ENCODE measurements at places on chromosomes 11 and 22.

DNA sequence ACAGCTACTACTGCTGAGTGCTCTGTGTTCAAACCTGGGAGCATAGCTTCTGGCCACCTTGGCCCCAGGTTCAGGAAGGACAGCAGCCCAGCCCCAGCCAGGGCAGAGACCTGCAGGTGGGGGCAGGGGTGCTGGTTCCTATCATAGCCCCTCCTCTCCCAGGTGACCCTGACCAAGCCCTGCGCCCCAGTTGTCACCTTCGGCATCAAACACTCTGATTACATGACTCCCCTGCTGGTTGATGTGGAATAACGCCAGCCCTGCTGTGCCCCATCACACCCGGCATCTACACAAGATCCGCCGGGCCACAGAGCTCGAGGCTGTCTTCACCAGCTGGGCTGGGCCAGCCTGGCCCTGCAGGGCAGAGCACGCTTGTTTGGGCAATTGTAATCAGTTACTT, 6.9 kb downstream of the SCGB1C1 start:
- no peak for DNase-seq

- DNase-seq: no peak
These were observed 65.0 kb downstream of the SEZ6L start for GRCh38 chr22:26234296-26234695.

GRCh38 chr11:59759900-59760299, 4.7 kb downstream of the STX3 start:
- no peak for DNase-seq

GRCh38 chr11:11510939-11511338, 110.9 kb downstream of the GALNT18 start:
- DNase-seq: peak; percentile 30

GRCh38 chr11:19087658-19088057, 27.1 kb upstream of the MRGPRX2 start:
- DNase-seq: no peak

DNA sequence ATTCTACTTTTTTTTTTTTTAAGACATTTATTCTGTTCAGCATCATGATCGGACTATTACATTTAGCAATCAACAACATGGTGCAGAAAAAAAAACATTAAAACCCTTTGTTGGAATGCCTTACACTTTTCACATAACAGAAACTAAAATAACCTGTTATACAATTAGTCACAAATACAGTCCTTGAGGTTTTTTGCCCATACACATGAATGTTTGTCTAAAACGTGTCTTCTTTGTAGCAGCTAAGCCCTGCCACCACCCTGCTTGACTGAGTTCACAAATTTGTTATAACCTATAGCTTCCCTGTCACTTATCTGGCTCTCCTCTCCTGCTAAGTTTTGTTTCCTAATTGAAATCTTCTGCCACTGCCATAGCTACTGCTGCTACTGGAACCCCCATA, 75.4 kb upstream of the ARHGAP20 start:
- no peak for DNase-seq

GRCh38 chr22:30514252-30514651, 8.8 kb upstream of the SEC14L4 start:
- DNase-seq: no peak

GRCh38 chr11:83549984-83550667, 264.0 kb upstream of the CCDC90B start:
- DNase-seq: no peak

- DNase-seq: no peak
These were observed 63.0 kb upstream of the NUP160 start for GRCh38 chr11:47911149-47911548.

DNA sequence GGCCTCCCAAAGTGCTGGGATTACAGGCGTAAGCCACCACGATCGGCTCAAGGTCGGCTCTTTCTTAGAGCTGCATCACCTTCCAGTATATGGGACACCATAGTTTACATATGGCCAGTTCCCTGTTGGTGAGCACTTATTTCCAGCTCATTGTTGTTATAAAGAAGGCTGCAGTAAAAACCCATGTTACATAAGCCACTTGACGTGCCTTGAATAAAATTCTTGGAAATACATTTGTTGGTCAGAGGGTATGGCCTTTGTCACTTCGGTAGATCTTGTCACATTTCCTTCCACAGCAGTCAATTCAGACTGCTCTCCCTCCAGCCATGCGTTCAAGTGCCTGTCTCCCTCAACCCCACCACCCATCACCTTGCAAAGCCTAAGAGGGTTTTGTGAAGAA, 92.9 kb downstream of the PRR5L start:
- no peak for DNase-seq

DNA sequence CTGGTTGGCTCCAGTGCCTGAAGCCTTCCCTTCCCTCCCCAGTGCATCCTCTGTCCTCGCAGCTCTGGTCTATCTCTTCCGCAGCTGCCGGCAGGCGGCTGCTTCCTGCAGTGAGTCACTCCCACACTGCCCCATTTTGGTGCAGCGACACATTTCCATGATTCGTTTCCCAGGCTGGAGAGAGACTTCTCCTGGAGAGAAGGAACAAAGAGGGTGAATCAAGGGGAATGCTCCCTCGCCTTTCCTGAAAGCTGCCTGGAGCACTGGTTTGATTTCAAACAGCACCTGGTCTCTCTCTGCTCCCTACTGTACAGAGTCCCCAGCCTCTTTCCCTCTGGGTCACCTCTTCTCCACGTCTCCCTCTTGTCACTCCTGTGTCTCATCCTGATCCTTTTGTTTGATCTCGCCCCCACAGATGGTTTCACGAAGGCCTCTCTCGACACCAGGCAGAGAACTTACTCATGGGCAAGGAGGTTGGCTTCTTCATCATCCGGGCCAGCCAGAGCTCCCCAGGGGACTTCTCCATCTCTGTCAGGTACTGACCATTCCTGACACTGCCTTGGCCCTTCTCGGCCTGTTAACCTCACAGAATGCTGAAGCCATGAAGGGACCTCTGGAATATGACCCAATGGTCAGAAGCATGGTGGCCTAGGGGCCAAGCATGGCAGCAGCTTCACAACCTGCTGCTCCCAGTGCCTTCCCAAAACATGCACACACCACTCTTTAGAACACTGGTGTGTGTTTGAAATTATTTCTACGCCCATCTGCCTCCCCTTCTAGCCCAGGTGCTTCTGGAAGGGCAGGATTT, at the start of gene TMA7B:
TSS of gene TMA7B (plus strand) at position 758 of the 808 bp plus-strand sequence. CDS start 3,978 bp downstream, outside the sequence.
- DNase-seq: peak; percentile 51
